ENCODE measurements at places on chromosomes 7 and 10. TPM values are rescaled to one million over a fixed set of nuclear protein-coding genes. Genes with fewer than 3 reads are reported as not detected.

GRCh38 chr7:8133188-8133848 is 128.6 kb downstream of the ICA1 start:
- no peak for DNase-seq

GRCh38 chr7:149884016-149884415 is 10.2 kb downstream of the ATP6V0E2 start:
- DNase-seq: no peak

DNA sequence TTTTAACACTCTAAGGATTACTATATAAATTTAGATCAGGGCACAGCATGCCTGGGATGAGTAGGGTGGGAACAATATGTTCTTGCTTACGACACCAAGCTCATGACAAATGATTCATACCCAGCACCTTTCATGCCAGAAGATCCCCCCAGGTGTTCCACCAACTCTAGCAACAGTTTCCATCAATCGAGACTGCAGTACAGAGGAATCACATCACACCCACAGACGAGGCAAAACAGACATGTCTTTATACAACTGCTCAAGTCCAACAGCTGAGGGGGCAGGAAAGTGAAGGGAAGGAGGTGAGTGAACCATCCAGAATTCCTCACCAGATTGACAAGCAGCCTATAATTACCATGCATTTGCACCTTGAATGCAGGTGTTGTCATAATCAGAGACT is 3.6 kb downstream of the SORCS1 start:
- DNase-seq: peak; percentile 9

GRCh38 chr10:80468806-80469421 is 14.8 kb downstream of the TSPAN14 start:
- DNase-seq: no peak

DNA sequence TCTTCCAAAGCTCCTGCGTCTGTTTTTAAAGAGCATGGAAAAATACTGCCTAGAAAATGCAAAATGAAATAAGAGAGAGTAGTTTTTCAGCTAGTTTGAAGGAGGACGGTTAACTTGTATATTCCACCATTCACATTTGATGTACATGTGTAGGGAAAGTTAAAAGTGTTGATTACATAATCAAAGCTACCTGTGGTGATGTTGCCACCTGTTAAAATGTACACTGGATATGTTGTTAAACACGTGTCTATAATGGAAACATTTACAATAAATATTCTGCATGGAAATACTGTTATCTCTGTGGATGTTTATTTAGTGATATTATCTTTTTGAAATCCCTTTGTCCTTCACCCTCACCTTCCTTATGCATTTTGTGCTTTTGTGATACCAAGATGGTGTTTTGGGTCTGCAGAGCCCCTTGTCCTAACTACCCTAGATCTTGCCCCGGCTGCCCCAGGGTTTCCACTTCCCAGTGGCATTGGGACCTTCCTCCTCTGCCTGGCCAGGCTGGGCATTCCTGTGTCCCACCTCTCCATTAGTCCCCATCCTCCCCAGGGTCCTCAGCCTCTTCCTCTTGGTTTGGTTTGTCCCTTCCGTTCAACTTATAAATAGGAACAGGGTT is 5.2 kb downstream of the IGFBP1 start:
- no peak for DNase-seq

- DNase-seq: peak; percentile 26
Observed at GRCh38 chr10:126110489-126111180, 214.3 kb downstream of the FANK1 start.

DNA sequence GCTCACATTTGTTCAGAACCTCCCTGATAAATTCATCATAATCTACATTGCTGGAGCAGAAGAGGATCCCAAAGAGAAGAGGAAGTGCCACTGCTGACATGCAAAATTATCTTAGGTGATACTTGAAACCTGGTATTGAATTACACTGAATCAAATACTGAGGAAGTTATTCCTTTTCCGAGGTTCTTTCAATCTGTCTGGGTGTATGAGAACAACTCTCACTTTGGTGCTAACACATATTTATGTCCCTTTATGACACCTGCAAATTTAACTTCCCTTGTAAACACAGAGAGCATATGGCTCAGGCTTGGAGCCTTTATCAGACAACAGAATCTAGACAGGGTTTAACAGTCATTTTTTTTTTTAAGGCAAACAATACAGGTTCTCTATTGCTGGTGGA is 131.4 kb downstream of the SRPK2 start:
- DNase-seq: peak; percentile 11

GRCh38 chr10:60816628-60817397 is 38.5 kb downstream of the CDK1 start:
- DNase-seq: peak; percentile 81

GRCh38 chr10:32893434-32893833 is 64.6 kb downstream of the ITGB1 start:
- DNase-seq: peak; percentile 14

GRCh38 chr10:26714415-26715136 is 17.1 kb downstream of the PDSS1 start:
- no peak for DNase-seq

DNA sequence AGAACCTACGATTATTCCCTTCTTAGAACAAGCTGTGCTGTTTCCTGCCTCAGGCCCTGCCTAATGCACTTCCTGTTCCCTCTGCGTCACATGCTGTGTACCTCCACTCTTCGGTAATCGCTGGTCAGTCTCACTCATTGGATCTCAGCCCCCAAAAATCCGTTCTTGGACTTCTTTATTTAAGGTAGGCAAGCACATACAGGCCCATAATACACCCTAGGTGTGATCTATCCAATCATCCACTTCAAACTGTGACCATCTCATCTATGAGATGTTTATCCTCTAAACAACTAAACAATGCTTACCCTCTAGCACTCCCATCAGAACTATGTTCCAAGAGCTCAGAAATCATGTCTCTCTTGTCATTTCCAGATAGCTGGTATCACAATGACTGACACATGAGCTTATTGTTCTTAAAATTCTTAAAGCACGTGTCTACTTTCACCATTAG is 83.9 kb downstream of the CADPS2 start:
- DNase-seq: no peak

GRCh38 chr7:134395604-134396003 is 63.3 kb downstream of the AKR1B1 start:
- no peak for DNase-seq

GRCh38 chr7:70486977-70487376 is 645.0 kb upstream of the GALNT17 start:
- DNase-seq: no peak

DNA sequence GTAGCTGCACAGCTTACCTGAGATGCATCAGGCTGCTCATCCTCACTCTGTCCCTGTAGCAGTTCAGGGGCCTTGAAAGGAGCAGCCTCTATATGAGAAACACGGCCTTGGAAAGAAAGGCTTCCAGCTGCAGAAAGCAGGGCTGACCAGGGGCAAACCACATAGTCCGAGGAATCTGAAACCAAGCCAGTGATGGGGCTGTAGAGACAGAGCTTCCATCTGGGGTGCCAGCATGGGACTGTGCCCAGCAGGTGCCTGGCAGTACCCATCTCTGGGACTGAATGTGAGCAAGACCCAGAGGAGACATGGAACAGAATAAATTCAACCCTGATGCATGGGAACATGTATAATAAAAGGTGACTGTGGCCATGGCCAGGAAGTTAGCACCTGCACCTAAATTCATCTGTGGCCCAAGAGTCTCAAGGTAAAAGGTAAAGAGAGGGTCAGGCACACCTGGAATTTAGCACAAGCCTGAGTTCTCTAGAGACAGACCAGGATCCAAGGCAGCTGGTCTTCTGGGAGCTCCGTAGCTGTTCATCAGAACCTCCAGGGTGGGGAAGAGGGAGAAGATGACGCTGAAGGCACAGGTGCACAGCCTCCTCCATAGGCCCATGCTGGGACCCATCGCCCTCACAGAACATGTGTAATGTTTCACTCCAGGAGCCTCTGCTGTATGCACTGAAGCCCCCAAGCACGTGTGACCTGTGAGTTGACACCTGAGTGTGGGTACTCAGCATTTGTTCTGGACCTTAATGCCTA is 25.3 kb downstream of the FRMPD2 start:
- DNase-seq: no peak

- peak; percentile 7 for DNase-seq
Observed at GRCh38 chr7:95899919-95900513, 127.7 kb downstream of the DYNC1I1 start.

DNA sequence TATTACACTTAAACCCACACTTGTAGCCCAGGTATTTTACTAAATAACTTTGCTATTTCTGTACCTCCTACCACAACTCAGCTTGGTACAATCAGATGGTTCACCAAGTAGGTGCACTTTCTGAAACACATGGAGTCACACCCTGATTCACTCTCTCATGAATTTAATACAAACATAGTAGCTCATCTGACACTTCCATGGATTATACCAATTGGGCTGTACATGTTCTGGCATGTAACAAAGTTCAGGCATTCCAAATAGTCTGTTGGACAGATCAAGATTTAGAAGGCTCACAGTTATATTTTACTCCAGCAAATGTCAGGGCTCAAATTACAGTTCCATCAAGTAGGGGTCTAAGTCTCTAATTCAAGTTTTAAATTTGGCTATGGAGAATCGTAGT is 62.2 kb upstream of the RNF148 start:
- DNase-seq: peak; percentile 18

- DNase-seq: peak; percentile 58
Observed at GRCh38 chr7:145534301-145534700, 582.3 kb upstream of the CNTNAP2 start.

DNA sequence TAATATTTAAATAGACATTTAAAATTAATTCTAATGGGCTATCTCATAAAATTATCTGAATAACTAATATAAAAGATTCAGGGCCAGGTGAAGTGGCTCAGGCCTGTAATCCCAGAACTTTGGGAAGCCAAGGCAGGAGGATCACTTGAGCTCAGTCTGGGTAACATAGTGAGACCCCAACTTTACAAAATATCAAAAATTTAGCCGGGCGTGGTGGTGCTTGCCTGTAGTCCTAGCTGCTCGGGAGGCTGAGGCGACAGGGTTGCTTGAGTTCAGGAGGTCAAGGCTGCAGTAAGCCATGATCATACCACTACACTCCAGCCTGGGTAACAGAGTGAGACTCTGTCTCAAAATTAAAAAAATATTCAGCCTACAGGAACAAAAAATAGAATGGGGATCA is 12.5 kb downstream of the NOBOX start:
- DNase-seq: no peak

DNA sequence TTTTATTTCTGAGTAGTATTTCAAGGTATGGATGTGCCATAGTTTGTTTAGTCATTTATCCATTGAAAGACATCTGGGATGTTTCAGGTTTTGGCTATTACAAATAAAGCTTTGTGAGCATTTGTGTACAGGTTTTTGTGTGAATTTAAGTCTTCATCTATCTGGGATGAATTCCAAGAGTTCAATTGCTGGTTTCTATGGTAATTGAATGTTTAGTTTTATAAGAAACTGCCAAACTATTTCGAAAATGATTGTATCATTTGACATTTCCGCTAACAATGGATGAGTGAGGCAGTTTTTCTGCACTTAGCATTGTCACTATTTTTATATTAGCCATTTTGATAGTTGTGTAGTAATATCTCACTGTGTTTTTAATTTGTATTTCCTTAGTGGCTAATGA is 99.4 kb downstream of the WDFY4 start:
- no peak for DNase-seq

CLCN1 gene
- not detected for total RNA-seq

SLC26A4 gene
- 0.21 TPM for total RNA-seq

ANKRD30A gene
- not detected for total RNA-seq

PLPP4 gene
- 0.86 TPM for total RNA-seq

UTF1 gene
- not detected for total RNA-seq

TFR2 gene
- total RNA-seq: not detected

TBC1D12 gene
- total RNA-seq: 5.4 TPM
